ENCODE measurements at places on chromosomes 2 and 18.

DNA sequence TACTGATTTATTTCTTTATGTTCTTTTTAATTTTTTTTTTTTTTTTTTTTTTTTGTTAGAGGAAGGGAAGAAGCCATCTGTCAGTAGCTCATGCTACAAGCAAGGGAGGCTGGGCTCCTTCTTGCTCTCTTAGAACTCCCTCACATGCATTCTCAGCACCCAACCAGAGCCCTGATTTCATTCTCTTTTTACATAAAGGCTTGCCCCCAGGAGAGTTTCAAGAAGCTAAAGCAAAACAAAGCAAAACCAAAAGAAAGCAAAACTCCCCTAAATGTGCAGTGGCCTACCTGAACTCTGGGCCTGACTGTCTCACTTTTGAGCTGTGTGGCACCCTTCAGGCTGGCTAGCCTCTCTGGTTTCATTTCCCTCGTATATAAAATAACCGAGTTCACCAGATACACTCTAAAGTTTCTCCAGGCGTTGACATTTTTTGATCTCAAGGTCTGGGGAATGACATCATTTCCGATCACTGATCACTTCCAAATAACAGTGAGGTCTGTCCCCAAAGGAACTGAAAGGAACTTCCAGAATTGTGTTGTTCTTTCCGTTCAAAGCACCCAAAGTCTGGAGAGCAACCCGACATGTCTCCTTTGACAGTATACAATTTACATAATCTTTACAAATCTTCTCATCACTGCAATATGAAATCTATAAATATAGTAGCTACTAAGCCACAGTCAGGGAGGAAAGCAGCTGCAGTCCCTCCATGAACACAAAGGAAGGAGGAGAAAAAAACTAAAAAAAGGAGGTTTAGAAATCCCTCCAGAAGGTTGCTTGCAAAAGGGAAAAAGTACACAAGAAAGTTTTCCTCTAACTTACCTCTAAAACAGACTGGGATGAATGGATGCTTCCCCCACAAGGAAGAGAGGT, 145.6 kb upstream of the NCK2 start:
- DNase-seq = no peak

- no peak for DNase-seq
These were observed 6.6 kb downstream of the ATOH8 start for GRCh38 chr2:85760371-85760770.

DNA sequence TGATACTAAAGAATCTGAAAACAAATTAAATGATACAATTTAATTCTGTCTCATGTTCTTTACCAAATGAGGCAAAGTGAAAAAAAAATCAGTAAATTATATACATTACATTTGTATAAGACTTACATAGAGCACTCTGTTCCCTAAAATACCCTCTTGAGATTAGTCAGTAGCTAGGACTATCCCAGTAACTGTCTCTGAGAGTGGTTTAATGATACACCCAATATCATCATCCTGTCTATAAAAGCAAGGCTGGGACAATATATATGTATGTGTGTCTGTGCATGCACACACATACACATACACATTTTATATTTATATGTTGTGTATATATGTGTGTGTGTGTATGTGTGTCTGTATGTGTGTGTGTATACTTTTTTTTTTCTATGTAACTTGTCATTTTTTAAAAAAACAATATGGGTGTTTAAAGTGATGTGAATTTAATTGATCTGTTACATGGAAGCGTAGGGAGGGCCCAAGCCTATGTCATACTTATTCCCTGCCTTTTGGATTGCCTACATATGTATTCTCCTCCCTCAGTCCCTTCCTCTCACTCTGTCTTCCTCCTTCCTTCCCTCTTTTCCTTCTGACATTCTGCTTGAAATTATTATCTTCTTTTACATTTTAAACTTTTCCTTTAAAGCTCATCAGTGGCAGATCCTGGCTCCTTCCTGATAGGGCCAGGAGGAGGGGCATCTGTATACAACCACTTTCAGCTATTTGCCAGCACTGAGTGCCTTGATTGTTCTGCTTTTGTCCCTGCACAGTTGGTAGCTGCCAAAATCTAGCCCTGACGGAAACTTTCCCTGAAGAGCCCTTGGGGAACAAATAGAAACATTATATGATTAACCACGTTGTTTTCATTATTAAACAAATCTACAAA, 6.8 kb downstream of the ASXL3 start:
- DNase-seq = no peak

GRCh38 chr2:39743269-39743776, 35.7 kb downstream of the THUMPD2 start:
- DNase-seq = no peak

DNA sequence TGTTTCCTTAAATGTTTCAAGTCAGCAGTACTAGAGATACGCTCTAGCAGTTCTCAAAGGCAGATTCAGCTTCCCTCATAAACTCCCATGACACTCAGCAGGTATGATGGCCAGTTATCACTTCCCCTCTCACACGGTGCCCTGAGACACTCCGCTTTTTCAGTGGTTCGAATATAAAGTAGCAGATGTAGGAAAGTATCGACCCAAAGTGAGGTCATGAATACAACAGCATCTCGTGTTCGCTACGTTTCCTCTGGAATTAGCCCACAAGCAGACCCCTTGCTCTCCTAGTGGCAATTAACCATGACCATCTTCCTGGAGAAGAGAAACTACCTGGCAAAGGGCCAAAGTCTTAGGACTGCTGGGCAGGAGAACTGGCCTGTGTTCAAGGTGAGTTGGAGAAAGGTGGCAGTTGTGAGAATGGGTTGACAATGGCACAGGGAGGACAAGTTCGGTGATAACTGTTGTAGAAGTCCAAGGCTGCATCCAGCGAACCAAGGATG, 9.3 kb upstream of the AGBL5 start:
- peak; percentile 72 for DNase-seq

- DNase-seq = no peak
These were observed 7.7 kb upstream of the HS6ST1 start for GRCh38 chr2:128326346-128326745.

- no peak for DNase-seq
These were observed 685.6 kb upstream of the SALL3 start for GRCh38 chr18:78293940-78294541.

GRCh38 chr2:105449076-105449475, 50.2 kb upstream of the FHL2 start:
- no peak for DNase-seq

- peak; percentile 52 for DNase-seq
These were observed 245.1 kb downstream of the NEDD4L start for GRCh38 chr18:58288921-58289797.

DNA sequence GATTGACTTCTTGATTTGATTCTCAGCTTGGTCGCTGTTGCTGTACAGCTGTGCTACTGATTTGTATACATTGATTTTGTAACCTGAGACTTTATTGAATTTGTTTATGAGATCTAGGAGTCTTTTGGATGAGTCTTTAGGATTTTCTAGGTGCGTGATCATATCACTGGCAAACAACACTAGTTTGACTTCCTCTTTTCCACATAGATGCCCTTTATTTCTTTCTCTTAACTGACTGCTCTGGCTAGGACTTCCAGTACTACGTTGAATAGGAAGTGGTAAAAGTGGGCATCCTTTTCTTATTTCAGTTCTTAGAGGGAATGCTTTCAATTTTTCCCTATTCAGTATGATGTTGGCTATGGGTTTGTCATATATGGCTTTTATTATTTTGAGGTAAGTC, 101.3 kb downstream of the OSBPL1A start:
- DNase-seq = no peak

- DNase-seq = no peak
These were observed 34.4 kb upstream of the ADNP2 start for GRCh38 chr18:80074697-80075096.

DNA sequence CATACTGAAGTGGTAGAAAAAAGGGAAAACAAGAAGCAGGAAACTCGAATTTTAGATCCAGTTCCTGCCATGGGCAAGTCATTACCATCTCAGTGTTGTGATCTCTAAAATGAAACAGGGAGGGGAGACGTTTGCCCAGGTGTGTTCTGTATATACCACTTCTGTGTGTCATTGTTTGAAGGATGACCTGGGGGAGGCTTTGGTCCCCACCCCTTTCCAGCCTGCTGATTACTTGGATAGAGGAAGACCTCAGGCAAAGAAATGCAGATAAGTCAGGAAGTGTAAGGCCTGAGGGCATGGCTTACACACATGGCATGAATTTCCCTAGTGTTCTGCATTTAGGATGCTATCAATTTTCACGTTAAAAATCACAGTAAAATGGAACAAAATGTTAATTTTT, 205.2 kb upstream of the CXCR4 start:
- no peak for DNase-seq

- no peak for DNase-seq
These were observed 310.5 kb downstream of the SATB2 start for GRCh38 chr2:199147216-199147615.

DNA sequence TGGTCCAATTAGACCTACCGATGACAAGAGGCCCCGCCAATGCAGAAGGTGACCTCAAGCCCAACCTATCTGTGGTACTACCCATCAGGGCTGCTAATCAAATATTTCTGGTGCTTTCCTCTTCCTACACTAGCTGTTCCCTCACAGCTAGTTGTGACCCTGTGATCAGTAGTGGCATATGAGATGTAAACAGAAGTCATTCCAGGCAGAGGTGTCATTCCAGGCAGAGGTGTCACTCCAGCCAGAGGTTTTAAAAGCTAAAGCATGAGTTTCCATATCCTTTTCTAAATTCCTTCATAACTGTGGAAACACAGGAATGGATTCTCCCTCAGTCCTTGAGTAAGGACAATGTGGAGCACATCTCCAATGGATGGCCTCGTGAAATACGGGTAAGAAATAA, 110.9 kb upstream of the DNAJC10 start:
- no peak for DNase-seq

GRCh38 chr18:475202-476031, 25.1 kb downstream of the COLEC12 start:
- no peak for DNase-seq

DNA sequence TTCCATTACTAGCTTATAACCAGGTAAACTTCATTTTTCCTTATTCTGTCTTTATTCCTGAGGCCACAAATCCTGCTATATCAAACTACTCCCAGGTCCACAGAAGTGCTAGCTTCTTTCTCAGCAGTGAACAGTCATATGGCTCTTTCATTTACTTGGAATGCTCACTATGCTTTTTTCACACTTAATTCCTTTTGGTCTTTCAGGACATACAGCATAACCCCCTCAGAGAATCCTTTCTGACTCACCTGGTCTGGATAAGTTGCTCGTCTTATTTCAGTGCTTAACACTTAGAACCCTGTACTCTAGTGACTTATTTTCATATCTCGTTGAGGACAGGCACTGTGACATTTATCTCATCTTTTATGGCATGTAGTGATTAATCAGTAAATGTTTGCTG, 325.0 kb upstream of the UBE2E3 start:
- DNase-seq = no peak

- DNase-seq = no peak
These were observed 140.8 kb downstream of the BCL11A start for GRCh38 chr2:60412620-60413019.

- DNase-seq = no peak
These were observed 289.5 kb downstream of the PDE11A start for GRCh38 chr2:177783091-177783490.

DNA sequence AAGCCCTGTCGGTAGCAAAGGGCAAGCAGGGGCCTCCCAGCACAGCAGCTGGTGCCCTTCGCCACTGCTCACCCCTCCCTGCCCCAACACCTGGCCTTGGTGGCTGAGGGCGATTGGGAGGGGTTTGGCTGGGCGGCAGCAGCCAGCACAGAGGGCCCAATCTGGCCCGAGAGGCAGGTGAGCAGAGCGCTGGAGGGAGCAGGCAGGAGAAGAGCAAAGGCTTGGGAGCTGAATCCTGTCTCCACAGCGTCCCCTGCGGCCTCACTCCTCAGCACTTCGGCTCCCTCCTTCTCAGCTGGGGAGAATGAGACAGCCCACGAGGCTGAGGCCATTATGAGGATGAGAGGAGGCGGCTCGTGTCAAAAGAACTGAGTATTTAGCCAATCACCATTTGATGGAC, 74.9 kb upstream of the TAF1B start:
- no peak for DNase-seq

DNA sequence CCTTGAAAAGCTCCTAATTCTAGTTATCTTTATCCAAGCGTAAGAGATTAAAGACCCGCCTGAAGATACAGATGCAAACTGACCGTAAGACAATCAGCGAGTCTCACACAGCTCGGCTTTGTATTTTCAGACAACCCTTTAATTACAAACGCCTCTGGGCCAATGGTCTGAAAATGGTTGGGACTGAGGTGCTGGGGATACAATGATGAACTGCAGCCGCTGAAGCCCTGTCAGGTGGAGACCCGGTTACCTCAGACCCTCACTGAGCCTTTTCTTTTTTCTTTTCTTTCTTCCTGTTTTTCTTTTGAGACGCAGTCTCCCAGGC, 715 bp upstream of the CFAP36 start:
- DNase-seq = peak; percentile 25

DNA sequence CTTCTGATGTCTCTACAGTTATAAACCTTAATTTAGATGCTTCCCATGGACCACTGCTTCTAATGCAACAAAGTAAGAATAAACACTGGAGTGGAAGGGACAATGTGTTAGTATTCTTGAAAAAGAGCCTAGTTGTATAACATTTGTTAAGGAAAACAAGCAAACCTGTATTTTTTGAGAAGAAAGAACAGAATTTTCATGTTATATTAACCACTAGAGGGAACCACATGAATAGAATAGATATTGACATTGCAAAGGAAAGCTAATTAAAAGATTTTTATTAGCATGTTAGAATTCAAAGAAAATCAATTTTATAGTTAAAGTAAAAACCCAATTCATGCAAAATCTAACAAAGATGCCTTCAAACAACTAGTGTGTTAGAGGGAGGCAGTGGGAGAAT, 151.2 kb upstream of the BARD1 start:
- no peak for DNase-seq

GRCh38 chr2:13604951-13605661, 888.4 kb downstream of the TRIB2 start:
- no peak for DNase-seq

GRCh38 chr2:141199711-141200110, 931.1 kb downstream of the LRP1B start:
- no peak for DNase-seq

DNA sequence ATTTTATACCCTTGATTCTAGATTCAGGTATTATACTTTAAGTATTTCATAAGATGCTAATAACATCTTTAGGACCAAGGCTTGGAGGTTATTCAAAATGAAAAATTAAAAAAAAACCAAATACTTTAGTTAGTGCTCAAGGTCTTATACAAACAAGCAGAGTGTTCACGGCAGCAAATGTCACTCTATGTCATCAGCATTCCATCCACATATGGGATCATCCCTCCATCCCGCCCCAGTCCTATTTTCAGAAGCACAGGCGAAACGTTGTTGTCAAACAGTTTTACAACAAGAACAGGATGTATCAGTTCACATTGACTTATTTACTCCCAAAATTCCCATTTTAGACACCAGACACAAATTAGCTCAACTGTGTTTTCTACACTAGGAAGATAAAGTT, 83.7 kb downstream of the DSEL start:
- no peak for DNase-seq

GRCh38 chr2:1591978-1592907, 152.1 kb downstream of the PXDN start:
- no peak for DNase-seq
